ENCODE measurements at places on chromosomes 3 and 15. TPM values are rescaled to one million over a fixed set of nuclear protein-coding genes. Genes with fewer than 3 reads are reported as not detected.

SPINT1 gene
- total RNA-seq: 4.7 TPM

GPR87 gene
- total RNA-seq: 0.19 TPM

CEP19 gene
- total RNA-seq: 4.4 TPM

CYP1A2 gene
- total RNA-seq: not detected

MOBP gene
- total RNA-seq: not detected

DNAJB11 gene
- 30.0 TPM for total RNA-seq

TEX9 gene
- total RNA-seq: 1.4 TPM

DCBLD2 gene
- total RNA-seq: 1.3 TPM

LEKR1 gene
- 0.77 TPM for total RNA-seq

ELL3 gene
- total RNA-seq: 1.0 TPM

TIMP4 gene
- total RNA-seq: 0.12 TPM

PLOD2 gene
- total RNA-seq: 0.22 TPM

ZNF502 gene
- 1.0 TPM for total RNA-seq

GUCA1C gene
- total RNA-seq: not detected

IQCF5 gene
- total RNA-seq: not detected

CFAP100 gene
- not detected for total RNA-seq

CPN2 gene
- not detected for total RNA-seq

RTP4 gene
- total RNA-seq: 0.81 TPM

DUOXA1 gene
- not detected for total RNA-seq

ABHD17C gene
- 6.5 TPM for total RNA-seq

RYR3 gene
- not detected for total RNA-seq

GOLGA6L7 gene
- not detected for total RNA-seq

RGMA gene
- 0.69 TPM for total RNA-seq

ROBO2 gene
- not detected for total RNA-seq

GOLGA8R gene
- 1.1 TPM for total RNA-seq

PXYLP1 gene
- total RNA-seq: 9.7 TPM

ZNF860 gene
- not detected for total RNA-seq

DGKG gene
- total RNA-seq: 0.25 TPM

GOLGA8M gene
- total RNA-seq: not detected

PIGZ gene
- 0.12 TPM for total RNA-seq

TMEM158 gene
- total RNA-seq: not detected

C2CD4A gene
- 0.14 TPM for total RNA-seq

FRMD4B gene
- 11.9 TPM for total RNA-seq

GATM gene
- total RNA-seq: 1.2 TPM

SLC25A26 gene
- 26.3 TPM for total RNA-seq

GHRL gene
- total RNA-seq: not detected

FOXP1 gene
- 95.2 TPM for total RNA-seq

SH2D7 gene
- total RNA-seq: not detected

LINS1 gene
- total RNA-seq: 37.1 TPM

ICE2 gene
- total RNA-seq: 75.2 TPM

UMPS gene
- 34.1 TPM for total RNA-seq

TMC3 gene
- total RNA-seq: not detected

ACP3 gene
- total RNA-seq: not detected

CD200R1 gene
- total RNA-seq: 1.1 TPM

CHRM5 gene
- total RNA-seq: not detected

All from activated naive CD4-positive, alpha-beta T cell treated with anti-CD3 and anti-CD28 coated beads for 36 hours (primary cell).